ENCODE measurements at places on chromosomes 7 and 10. TPM values are rescaled to one million over a fixed set of nuclear protein-coding genes. Genes with fewer than 3 reads are reported as not detected.

Gene NPSR1
- polyA plus RNA-seq: not detected

Gene SLC26A3
- not detected for polyA plus RNA-seq

Gene AKR1C4
- not detected for polyA plus RNA-seq

Gene ZNF727
- 0.36 TPM for polyA plus RNA-seq

Gene SNX10
- polyA plus RNA-seq: 13.5 TPM

Gene KIF5B
- polyA plus RNA-seq: 19.6 TPM

Gene MUC3A
- polyA plus RNA-seq: not detected

Gene PKD1L1
- polyA plus RNA-seq: not detected

Gene IFIT2
- polyA plus RNA-seq: 5.7 TPM

Gene EPHA1
- 37.1 TPM for polyA plus RNA-seq

Gene ANKRD30A
- not detected for polyA plus RNA-seq

Gene AFAP1L2
- 2.3 TPM for polyA plus RNA-seq

Gene AKR1C8
- not detected for polyA plus RNA-seq

Gene FAM25G
- not detected for polyA plus RNA-seq

Gene HOXA13
- polyA plus RNA-seq: not detected

Gene PRR15
- polyA plus RNA-seq: not detected

Gene NUDCD3
- polyA plus RNA-seq: 69.4 TPM

Gene HERC4
- 18.1 TPM for polyA plus RNA-seq

Gene GET4
- polyA plus RNA-seq: 34.6 TPM

Gene MMD2
- polyA plus RNA-seq: not detected

Gene ADRA2A
- polyA plus RNA-seq: not detected

Gene TRDMT1
- polyA plus RNA-seq: 6.9 TPM

Gene SCIN
- not detected for polyA plus RNA-seq

Gene CHCHD1
- 37.9 TPM for polyA plus RNA-seq

Gene TAF3
- 11.0 TPM for polyA plus RNA-seq

Gene SEMA3E
- not detected for polyA plus RNA-seq

Gene SPDYE9
- polyA plus RNA-seq: not detected

Gene ZNF365
- 2.9 TPM for polyA plus RNA-seq

Gene TRPV6
- polyA plus RNA-seq: not detected

Gene SH2B2
- polyA plus RNA-seq: not detected

Gene ADAMTS14
- not detected for polyA plus RNA-seq

Gene DDC
- not detected for polyA plus RNA-seq

Measured in naive thymus-derived CD8-positive, alpha-beta T cell (primary cell).